ENCODE measurements at places on chromosomes 2 and 18.
A peak's percentile ranks its signal among the peaks of the same experiment; 100 is the strongest.

DNA sequence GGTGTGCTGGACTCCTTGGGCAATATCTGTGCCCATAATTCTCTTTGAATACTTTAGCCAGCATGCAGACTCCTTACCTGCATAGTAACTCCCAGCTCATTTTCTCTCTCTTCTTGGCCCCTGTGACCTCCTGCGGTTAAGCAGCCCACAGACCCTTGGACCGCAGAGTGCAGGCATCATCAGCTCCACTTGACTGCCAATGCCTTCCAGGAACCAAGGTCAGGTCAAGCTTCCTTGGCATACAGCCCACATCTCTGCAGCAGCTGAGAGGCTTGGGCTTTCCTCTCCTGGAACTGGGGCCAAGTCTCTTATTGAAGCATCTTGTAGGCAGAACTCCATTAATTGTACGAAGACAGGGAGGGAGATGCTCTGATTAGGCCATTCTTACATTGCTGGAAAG, 130.1 kb upstream of the PIEZO2 start:
- DNase-seq = no peak

- no peak for DNase-seq
These were observed 32.8 kb downstream of the FAM124B start for GRCh38 chr2:224369028-224369632.

DNA sequence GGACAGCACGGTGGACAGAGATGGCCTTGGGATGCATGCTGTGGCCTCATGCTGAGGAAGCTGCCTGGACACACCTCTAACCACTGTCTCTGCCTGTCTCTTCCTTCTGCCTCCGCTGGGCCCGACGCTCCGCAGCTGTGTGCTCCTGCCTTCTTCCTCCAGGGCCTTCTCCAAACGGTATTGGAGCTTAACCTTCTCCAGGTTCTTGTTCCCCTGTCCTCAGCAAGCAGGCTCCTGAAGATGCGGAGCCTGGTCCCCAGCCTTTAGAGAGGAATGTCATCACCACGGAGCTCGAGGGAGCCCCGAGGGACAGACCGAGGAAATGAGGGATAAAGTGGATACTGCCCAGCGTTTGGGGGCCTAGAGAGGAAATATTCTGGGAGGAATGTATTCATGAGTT, 155.1 kb downstream of the DYSF start:
- DNase-seq = no peak

DNA sequence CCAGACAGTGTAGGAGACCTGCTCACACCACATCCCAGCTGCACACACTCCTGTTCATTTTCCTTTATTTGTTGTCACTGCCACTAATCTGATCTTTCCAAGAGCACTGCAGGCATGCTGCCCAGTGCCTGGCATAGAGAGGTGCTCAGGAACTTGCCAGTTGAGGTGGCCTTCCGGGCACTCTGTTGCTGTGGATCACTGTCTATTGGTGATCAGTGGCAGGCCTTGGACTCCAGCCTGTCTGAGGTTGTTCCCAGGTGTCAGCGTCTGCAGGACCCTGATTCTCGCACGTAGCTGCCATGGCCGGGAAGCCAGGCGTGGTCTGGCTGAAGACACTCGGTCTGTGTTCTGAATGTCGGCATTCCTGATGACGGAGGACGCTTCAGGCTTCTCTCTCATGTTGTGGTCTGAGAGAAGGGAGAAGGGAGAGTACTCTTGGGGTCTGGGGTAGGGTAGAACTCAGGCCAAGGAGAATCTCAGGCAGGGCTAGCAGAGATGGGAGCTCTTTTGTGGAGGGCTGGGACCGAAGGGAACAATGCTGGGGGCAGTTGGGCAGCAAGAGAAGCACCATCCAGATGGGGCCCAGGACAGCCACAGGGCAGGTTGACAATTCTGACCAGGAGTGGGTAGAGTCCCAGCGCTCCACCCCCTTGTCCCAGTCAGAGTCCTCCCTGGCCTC, 240.9 kb downstream of the MYCN start:
- no peak for DNase-seq

DNA sequence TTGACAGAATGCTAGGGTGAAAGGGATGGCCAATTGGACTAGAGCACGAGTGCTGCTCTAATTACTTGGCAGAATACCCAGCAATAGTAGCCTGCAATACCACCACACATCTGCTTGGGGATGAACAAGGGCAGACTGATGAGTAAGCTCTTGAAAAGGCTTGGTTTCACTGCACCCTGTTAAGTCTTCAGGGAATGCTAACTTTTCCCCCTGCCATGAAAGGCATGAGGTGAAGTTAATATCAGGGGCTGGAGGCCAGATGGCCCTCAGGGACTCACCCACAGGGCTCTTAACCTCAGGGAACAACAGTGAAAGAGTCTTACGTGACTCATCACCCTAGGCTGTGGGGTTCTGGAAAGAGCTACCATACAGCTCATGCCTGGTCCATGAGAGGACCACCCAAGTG, 51.7 kb upstream of the MYL1 start:
- DNase-seq = no peak

- no peak for DNase-seq
These were observed 54.5 kb downstream of the SLC39A10 start for GRCh38 chr2:195711478-195711877.

GRCh38 chr2:29940706-29941105, 19.3 kb upstream of the ALK start:
- no peak for DNase-seq

DNA sequence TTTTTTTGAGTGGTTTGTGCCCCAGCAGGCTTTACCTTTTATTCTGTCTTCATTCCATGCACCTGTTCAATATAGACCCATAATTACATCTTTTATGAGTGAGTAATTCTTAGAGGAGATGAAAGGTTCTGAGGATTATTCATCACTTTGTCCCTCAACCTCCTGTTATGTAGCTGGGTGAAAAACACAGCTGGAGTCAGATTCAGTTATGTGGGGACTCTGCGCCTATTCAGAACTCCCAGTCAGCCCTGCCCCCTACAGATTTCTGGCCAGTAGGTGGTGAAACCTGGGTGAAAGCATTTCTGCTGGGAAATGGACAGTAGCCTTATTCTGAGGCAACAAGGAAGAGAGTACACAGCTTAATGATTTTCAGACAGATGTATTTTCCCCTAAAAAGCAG, 107.8 kb downstream of the MGAT5 start:
- no peak for DNase-seq

- DNase-seq = no peak
These were observed 6.8 kb downstream of the AGPS start for GRCh38 chr2:177399376-177399775.

DNA sequence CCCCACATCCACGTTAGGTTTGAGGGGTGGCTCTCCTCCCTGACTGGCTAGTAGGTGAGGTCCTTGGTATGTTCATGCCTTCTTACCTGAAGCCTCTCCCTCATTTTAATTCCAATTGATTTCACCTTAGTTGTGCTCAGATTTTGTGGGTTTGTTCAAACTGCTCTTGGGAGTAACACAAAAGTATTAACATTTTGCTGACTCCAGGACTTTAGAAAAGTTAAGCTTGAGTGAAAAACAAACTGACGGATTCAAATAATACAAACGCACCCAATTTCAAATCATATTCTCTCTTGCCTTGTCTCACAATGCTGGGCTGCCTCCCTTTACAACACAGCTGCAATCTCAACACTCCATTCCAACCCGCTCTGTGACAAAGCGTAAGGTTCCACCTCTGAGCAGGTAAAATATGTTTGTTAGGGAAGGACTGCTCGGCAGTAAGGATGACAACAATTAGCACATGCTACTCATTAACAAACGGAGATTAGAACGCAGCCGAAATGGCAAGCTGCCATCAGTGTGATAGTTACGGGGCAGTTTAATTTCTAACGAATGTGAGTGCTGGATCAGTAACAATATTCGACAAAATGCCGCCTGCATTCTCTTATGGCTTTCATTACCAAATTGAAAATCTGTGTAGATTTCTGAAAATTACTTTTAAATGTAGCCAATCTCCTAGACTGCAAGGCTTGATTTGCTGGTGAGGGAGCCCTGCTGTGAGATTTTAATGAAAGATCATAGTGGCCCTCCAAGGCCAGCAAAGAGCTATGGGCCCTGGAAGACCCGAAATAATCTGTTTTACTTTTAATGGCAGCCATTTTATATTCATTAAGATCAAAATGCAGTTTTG, 730.6 kb upstream of the FANCL start:
- no peak for DNase-seq

GRCh38 chr2:43107679-43108078, 118.7 kb downstream of the ZFP36L2 start:
- DNase-seq = no peak

DNA sequence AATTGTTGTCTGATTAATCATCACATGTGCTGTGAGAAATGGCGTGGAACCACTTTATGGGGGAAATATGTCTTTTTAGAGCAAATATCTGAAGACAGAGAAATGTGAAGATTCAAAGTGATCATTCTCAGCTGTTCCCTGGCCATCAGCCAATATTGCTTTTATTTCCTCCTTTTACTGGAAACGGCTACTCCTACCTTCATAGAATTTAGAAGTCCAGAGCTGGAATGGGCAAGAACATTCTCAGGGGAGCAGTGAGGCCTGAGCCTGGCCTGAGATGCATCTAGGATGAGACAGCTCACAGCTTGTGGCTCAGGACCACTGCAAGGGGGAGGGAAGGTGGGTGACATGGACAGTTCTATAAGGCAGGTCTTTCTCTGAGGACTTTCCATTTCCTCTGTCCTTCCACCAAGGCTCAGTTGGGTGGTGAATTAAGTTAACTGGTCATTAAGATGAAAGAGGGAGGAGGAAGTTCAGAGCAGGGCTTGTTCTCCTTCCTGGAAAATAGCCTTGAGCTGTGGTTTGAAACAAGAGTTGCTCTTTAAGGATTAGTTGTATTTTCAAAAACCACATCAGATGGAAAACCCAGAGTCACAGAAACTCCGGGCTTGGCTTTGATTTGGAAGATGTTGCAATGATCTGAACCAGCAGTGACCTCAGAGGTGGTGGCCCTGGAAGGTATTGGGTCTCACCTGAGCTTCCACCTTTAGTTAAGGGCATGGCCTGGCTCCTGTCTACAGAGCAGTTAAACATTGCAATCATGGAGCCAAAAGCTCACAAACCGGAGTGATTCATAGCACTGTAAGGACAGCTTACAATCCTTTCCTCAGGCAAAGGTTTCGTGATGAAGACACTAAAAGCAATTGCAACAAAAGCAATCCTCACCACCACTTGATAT, 144.3 kb downstream of the VAPA start:
- no peak for DNase-seq

GRCh38 chr2:159249990-159250715, 36.4 kb downstream of the WDSUB1 start:
- no peak for DNase-seq

- no peak for DNase-seq
These were observed 67.4 kb upstream of the HPCAL1 start for GRCh38 chr2:10235099-10235908.

GRCh38 chr18:76431437-76432273, 63.4 kb downstream of the ZNF516 start:
- DNase-seq = no peak

DNA sequence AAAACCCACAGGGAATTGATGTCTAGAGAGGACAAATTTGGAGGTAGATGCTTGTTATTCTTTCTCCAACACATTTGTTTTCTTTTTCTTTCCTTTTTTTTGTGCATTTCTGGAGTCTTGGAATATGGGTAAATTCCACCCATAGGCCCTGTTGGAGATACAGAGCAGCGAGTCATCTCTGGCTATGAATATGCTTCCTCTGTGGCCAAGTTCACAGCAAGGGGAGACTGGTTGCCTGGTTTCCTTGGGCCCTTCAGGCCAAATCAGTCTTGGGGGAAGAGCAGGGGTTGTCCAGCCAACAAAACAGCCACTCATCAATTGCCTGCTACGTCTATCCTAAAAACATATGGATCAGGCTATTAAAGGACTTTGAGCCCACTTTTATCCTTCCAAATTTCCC, 27.5 kb downstream of the SP100 start:
- no peak for DNase-seq

- DNase-seq = peak; percentile 22
These were observed 352.0 kb downstream of the TNS1 start for GRCh38 chr2:217650716-217651360.

- DNase-seq = no peak
These were observed 17.0 kb upstream of the PTMA start for GRCh38 chr2:231691251-231691772.

GRCh38 chr2:43317680-43318079, 91.3 kb upstream of the ZFP36L2 start:
- DNase-seq = no peak

GRCh38 chr18:13235981-13236380, 17.4 kb downstream of the LDLRAD4 start:
- DNase-seq = no peak

GRCh38 chr2:56227811-56228210, 44.0 kb downstream of the CCDC85A start:
- no peak for DNase-seq

DNA sequence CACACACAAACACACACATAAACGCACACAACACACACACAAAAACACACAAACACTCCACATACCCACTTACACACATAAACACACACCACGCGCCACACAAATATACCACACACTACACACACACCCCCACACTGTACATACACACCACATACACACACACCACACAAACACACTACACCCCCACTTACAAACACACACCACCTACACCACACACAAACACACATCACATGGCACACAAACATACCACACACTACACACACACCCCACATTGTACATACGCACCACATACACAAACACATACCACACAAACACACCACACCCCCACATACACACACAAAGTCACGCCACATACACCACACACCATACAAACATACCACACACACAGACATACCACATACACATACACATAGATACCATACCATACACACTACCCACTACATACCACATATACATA, 59.9 kb downstream of the TWIST2 start:
- DNase-seq = no peak

- DNase-seq = peak; percentile 29
These were observed 238.8 kb downstream of the MBD5 start for GRCh38 chr2:148259674-148260073.

DNA sequence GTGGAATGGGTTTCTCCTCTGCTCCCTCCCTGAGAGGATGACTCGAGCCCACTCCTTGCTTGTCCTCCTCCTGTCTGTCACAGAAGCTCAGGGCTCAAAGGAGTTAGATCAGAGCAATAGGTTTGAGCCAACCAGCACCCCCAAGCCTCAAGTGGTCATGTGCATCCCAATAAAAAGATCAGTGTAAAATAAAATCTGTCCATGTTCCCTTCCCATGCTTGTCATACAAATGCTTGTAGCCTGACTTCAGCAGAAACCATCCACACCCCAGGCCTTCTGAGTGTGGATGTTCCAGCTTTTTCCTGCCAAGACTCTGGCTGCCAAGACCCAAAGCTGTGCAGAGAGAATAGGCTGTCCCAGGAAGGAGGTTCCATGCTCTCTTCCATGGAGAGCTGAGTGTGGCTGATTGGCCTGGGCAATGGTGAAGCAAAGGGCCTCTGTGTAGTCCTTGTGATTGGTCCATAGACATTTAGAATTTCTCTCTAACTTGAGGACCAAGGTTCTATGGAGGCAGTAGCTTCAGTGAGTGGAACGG, 67.4 kb downstream of the GYPC start:
- no peak for DNase-seq

- DNase-seq = no peak
These were observed 28.5 kb downstream of the MBP start for GRCh38 chr18:77103991-77104531.

DNA sequence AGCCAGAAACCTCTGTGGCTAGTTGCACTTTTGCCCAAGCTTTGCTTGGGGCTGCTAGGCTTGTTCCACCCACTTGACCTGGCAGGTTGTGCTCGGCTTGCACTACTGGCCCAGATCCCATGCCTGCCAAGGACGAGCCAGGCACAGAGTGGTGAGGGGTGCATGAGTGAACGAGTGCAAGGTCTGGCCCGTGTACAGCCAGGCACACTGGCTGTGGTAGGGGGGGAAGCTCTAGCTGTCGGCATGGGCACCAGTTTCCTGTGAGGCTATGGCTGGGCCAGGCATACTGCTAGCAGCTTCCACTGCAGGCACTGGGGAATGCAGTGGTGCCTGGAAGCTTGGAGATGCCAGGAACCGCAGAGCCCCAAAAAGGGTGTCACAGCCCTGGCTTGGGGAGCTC, 210.4 kb downstream of the AKAIN1 start:
- DNase-seq = no peak

Data from activated CD4-positive, alpha-beta T cell treated with anti-CD3 and anti-CD28 coated beads for 48 hours (primary cell).